Neural crest cell (in vitro differentiated cells): ENCODE measurements at places on chromosomes 4 and X. TPM values are rescaled to one million over a fixed set of nuclear protein-coding genes. Genes with fewer than 3 reads are reported as not detected.
A peak's percentile ranks its signal among the peaks of the same experiment; 100 is the strongest.

The ASMT gene
- 0.44 TPM in 1 of 2 replicates, not detected in the other for total RNA-seq

DNA sequence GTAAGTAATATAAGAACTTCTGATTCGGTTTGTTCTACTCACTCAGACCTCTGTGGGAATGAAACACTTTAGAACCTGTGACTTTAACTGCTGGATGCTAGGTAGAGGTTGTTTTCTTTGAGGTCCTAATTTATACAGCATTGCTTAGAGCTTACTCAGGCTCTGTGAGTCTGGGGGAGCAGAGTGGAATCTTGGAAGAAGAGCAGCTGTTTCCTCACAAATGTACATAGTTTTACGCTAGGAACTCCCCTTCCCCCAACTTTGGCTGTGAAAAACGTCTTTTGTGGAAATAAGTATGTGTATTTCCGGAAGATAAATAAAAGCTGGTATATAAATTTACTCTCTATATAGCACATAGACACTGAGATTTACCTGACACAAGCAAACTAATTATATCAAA is 141.4 kb downstream of the NAA11 start:
- H3K4me1 ChIP-seq, result no peaks in the 10 kb centered on the region
- H3K36me3 ChIP-seq, result peaks cover 5% of the 10 kb centered on the region
- H3K27ac ChIP-seq, result no peak overlapping the region
- DNase-seq, result no peak
- H3K27me3 ChIP-seq, result no peaks in the 10 kb centered on the region
- H3K4me3 ChIP-seq, result no peak overlapping the region

The ADAM29 gene
- total RNA-seq, result not detected in 2 replicates

DNA sequence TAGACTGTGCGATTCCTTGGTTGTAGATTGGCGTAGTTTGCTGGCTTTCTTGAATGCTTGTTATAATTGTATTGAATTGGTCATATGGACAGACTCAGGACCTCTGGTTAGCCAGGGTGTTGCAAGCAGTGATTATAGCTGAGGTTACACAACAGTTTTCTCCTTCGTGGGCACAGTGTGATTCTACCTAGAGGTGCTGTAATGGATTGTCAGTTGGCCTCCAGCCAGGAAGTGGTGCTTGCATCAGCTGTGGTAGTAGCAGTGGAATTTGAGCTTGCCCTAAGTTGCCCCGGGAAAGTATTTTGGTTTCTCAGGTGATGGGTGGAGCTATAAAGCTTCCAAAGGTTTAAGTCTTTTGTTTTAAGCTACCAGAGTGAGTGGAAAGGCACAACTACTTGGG is 23.1 kb upstream of the GABRG1 start:
- no peaks in the 10 kb centered on the region for H3K36me3 ChIP-seq
- H3K4me1 ChIP-seq, result no peaks in the 10 kb centered on the region
- DNase-seq, result no peak
- no peak overlapping the region for H3K4me3 ChIP-seq
- no peaks in the 10 kb centered on the region for H3K27me3 ChIP-seq
- H3K27ac ChIP-seq, result no peak overlapping the region

The SNCA gene
- total RNA-seq, result 29.6 and 29.7 TPM in 2 replicates

DNA sequence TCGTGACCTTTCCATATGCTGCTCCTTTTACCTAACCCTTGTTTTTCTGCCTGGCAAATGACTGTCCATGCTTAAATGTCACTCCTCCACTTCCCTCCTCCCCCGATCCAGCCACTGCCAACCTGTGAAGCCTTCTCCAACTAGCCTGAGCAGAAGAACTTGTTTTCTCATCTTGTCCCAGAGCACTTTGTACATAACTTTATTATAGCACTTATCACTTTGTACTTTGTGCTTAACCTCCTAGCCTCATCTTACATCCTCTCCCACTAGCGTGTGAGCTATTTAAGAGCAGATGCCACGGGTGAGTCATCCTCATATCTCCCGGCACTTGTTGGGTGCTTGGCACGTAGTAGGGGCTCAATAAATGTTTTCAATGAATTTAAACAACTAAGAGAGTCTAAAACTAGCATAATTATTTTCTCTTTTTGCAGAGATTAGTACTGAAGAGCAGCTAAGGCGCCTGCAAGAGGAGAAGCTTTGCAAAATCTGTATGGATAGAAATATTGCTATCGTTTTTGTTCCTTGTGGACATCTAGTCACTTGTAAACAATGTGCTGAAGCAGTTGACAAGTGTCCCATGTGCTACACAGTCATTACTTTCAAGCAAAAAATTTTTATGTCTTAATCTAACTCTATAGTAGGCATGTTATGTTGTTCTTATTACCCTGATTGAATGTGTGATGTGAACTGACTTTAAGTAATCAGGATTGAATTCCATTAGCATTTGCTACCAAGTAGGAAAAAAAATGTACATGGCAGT is 46.9 kb downstream of the XIAP start:
- no peak overlapping the region for H3K4me3 ChIP-seq
- peaks cover 8% of the 10 kb centered on the region for H3K36me3 ChIP-seq
- H3K4me1 ChIP-seq, result no peaks in the 10 kb centered on the region
- no peak for DNase-seq
- H3K27ac ChIP-seq, result no peak overlapping the region

The RWDD4 gene
- 17.4 and 23.4 TPM in 2 replicates for total RNA-seq

- peaks cover 14% of the 10 kb centered on the region for H3K27me3 ChIP-seq
- no peak overlapping the region for H3K27ac ChIP-seq
- peaks cover 4% of the 10 kb centered on the region for H3K36me3 ChIP-seq
Measured at GRCh38 chr4:119623025-119623424, 5.6 kb downstream of the PDE5A start.

The AADAT gene
- total RNA-seq, result 30.7 and 32.5 TPM in 2 replicates

DNA sequence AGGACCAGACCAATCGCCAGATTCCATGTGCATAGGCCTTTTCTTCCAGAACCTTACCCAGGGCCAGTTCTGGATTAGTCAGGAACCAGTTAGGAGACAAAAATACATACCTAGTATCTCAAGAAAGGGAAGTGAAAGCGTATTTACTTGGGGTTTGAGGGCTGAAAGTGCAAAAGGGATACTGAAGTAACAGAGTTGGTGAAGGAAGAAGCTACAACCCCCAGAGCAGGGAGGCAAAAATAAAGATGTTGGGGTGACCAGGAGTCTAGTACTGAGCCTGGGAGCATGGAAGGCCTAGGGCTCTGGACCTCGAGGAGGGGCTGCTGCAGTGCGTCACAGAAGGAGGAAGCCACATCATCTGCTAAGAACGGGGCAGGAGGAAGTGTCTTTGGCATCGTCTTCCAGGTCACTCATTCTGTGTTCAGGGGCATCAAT is 38.3 kb downstream of the TKTL1 start:
- H3K4me3 ChIP-seq, result no peak overlapping the region
- no peaks in the 10 kb centered on the region for H3K36me3 ChIP-seq
- peaks cover 4% of the 10 kb centered on the region for H3K4me1 ChIP-seq
- no peak overlapping the region for H3K27ac ChIP-seq

The PROM1 gene
- total RNA-seq, result 60.8 and 65.3 TPM in 2 replicates

DNA sequence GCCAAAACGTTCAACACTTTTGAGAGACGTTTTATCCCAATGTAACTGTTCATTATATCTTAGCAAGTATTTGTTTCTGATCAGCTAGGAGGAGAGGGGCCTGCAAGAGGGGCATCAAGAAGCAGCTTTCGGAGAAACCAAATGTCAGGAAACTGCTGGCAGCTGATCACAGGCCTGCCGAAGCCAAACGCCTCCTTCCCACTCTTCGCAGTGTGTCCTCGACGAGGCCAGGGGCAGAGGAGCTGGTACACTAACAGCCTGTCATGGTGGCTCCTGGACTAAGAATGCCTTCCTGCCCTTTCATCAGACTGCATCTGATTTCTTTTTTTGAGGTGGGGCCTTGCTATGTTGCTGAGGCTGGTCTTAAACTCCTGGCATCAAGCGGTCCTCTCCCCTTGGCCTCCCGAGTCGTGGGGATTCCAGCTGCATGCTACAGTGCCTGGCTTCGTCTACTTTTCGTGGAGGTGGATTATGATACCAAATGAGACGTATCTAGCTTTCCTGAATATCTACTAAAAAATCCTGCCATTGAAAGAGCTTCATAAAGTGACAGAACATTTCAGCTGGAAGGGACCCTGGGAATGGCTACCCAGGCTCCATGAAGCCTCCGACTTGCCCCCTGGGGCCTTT is 134.8 kb downstream of the AFAP1 start:
- no peak overlapping the region for H3K4me3 ChIP-seq
- H3K27ac ChIP-seq, result peak overlapping the region; percentile 29
- no peak for DNase-seq
- no peaks in the 10 kb centered on the region for H3K27me3 ChIP-seq
- peaks cover 51% of the 10 kb centered on the region for H3K4me1 ChIP-seq
- peaks cover 7% of the 10 kb centered on the region for H3K36me3 ChIP-seq
